ENCODE measurements at places on chromosomes 12 and 14.
A peak's percentile ranks its signal among the peaks of the same experiment; 100 is the strongest.

DNA sequence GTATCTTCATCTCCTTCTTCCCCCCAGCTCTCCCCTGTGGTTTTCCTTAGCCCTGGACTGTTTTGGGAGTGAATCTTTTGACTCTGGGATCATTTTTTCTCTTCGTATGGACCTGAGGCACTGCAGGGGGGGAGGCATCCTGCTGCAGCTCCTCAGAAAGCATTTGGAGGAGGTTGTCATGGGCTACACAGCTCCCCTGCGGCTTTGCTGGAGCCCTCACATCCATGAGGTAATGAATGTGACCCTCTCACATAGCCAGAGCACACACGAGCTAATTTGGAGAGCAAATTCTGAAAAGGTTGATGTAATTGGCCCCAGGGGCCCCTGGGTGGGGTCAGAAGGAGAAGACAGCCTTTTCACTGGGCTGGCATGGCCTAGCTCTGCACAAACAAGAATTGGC is 110.9 kb downstream of the PAH start:
- DNase-seq = no peak

DNA sequence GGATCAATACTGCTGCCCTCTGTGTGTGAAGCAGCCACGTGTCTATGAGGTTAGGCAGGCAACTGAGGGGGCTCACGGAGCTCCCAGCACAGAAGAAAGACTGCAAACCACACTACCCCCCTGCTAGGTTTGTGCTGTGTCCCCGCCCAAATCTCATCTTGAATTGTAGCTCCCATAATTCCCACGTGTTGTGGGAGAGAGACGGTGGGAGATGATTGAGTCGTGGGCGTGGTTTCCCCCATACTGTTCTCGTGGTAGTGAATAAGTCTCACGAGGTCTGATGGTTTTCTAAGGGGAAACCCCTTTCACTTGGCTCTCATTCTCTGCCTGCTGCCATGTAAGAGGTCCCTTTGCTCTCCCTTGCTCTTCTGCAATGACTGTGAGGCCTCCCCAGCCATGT is 68.6 kb downstream of the ACTN1 start:
- no peak for DNase-seq

DNA sequence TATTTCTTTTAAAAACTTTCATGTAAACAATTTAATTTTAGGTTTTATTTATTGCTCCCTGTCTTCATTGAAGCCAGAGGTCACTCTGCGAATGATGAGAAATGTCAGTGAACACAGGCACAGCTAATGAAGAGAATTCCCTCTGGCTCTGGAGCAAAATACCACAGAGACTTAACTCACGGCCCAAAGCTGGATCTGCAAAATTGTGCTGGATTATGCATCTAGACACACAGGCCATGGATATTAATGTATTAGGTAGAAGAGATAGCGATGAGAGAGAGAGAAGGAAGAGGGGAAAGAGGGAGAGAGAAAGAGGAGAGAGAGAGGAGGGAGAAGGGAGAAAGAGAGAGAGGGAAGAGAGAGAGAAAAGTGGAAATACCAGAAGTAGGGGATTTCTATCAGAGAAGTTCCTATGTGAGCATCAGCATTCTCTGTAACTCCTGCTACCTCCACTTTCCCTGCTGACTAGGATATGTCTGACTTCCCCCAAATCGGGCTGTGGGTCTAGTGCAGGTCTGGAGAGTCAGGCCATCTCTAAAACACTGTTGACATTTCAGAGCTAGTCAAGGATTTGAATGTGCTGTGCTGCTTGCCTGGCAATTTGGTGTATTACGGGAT is 3.7 kb downstream of the ARHGDIB start:
- DNase-seq = no peak

DNA sequence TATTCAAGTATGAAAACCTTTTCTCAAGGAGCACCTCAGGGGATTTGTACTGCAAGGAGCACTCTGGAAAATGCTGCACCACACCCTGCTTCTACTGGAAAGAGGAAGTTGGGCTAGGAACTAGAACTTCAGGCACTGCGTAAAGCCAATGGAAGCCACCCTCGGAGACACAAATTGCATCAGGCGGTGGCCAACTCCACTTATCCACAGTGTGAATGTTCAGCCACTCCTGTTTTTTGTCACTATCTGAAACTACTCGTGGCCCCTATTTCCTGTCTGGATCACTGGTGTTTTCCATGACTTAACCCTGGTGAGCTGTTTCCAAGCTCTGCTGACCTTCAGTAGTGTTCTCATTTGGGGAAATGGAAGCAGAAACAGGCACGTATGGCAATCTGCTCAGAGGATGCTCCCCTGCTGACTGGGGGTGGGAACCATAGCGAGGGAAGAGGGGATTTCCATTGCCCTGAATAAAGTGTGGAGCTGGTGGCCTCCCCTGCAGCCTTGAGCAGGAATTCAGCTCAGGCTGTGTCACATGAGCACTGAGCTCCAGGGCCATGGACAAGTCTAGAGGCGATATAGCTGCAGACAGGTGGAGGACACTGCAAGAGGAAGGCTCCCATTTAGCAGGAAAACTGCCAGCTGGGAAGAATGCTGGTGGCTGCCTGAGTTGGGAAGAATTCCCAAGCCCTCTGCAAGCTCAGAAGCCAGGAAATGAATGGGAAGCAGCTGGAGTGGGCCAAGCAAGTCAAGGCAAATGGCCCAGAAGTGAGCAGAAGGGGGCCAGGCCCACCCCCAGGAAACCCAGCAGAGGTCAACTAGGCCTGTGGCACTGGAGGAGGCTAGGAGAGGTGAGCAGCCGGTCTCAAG is 50.5 kb upstream of the RAP1B start:
- DNase-seq = peak; percentile 72

DNA sequence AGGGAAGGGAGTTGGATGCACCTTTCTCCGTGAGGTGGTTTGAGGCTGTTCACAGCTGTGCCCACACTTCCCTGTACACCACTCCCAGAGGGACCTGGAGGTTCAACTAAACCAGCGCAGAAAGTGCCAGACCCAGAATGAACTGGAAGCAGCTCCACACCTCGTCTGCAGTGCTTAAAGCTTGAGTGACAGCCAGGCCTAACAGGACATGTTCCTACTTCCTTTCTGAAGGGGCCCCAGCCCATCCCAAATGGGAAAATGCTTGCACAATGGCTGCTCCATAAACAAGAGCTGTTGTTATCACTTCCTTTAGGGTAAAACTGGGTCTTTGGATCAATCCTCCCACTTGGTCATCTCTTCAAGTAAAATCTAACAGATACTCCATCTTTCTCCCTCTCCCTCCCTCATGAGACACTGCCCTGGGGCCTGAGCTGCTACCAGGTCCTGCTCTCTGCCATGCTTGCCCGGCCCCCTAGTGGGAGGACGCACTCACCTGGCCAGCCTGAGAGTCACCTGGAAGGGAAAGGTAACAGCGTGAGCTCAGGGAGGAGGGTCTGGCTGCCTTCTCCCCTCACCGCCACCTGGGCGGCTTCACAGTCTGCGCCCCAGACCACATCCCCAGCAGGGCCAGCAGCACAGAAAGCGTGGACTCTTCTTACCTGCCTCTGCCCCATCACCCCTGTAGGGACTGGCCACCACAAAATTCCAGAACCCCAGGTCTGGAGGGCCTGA is 33.5 kb downstream of the ISCA2 start:
- no peak for DNase-seq

DNA sequence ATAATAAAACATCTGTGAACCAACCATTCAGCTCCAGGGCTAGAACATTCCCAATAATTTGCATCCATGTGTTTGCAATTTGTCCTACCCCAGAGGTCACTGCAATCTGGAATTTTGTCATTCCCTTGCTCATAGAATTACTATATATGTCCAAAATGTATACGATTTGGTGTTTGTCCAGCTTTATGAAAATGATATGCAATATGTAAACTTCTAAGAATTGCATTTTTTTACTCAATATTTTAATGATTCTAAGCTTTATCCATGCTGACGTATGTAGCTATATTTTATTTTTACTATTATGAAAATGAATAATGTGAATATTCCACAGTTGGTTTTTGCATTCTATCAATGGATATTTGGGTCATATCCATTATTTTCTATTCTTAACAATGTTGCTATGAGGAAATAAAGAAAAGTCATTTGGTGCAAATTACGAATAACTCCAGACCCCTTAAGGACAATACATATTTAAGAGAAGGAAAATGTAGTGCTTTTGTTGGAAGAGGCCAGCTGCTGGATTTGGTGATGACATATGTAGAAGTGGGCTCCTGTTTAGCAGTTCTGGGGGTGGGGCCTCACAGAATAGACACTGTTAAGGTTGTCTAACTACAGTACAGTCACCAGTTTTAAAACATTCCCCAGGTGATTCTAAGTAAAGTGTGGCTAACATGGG is 139.4 kb downstream of the SLC38A4 start:
- DNase-seq = no peak

GRCh38 chr14:103732868-103733620 is 17.4 kb downstream of the ZFYVE21 start:
- no peak for DNase-seq

Measured in EH (cell line).